ENCODE measurements at places on chromosomes 16 and 17.

GRCh38 chr16:49743658-49744057 is 112.3 kb downstream of the ZNF423 start:
- no peak for DNase-seq

DNA sequence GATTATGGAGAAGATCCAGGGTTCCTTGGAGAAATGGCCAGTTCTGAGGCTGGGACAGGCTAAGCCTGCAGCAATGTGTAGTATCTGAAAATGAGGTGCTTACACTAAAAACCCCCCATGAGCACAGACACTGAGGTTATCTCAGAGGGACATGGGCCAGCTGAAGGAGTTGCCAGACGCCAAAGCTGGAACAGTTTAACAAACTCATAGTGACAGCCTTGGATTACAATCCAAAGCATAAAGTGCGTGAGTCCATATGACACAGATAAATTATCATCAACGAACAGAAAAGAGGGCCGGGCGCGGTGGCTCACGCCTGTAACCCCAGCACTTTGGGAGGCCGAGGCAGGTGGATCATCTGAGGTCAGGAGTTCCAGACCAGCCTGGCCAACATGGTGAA is 11.2 kb upstream of the CAPN15 start:
- DNase-seq, result no peak

- no peak for DNase-seq
These were observed 7.7 kb upstream of the ITGA3 start for GRCh38 chr17:50048146-50048720.

DNA sequence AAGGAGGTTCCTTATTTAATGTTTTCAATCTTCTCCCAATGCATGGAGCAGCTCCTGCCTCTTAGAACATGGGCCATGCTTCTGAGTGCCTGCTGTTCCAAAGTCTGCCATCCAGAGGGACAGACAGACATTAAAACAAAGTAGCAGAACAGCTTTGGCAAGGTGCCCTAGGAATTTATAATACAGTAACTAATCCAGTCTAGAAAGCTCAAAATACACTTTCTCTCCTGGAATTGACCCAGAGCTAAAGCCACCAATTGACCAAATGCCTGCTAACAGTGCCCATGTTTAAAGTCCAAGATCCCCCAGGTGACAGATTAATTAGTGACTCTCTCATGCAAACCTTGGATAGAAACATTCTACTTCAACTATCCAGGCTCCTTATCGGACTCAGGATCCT is 11.1 kb upstream of the CHRNE start:
- DNase-seq, result no peak
